ENCODE measurements at places on chromosomes 2 and 18. TPM values are rescaled to one million over a fixed set of nuclear protein-coding genes. Genes with fewer than 3 reads are reported as not detected.

Gene MERTK
- total RNA-seq, result 34.2 TPM

Gene TIGD1
- total RNA-seq, result 2.2 TPM

Gene CCDC85A
- total RNA-seq, result 2.8 TPM

Gene KCNS3
- total RNA-seq, result 3.1 TPM

Gene STARD6
- total RNA-seq, result not detected

Gene TMEM198
- total RNA-seq, result 3.0 TPM

Gene MPP4
- total RNA-seq, result 0.38 TPM

Gene CAPN10
- total RNA-seq, result 22.6 TPM

Gene DSC1
- total RNA-seq, result not detected

Gene RGPD3
- total RNA-seq, result 0.14 TPM

Gene PRKAG3
- total RNA-seq, result 0.23 TPM

Gene EPC2
- total RNA-seq, result 31.6 TPM

Gene CD8B2
- total RNA-seq, result not detected

Gene RAPGEF4
- total RNA-seq, result 6.2 TPM

Gene PCARE
- total RNA-seq, result not detected

Gene ERICH2
- 0.74 TPM for total RNA-seq

Gene EPB41L3
- 82.9 TPM for total RNA-seq

Gene STON1
- total RNA-seq, result 44.7 TPM

Gene PTGR3
- total RNA-seq, result 15.8 TPM

- no peak for DNase-seq
These were observed 9.0 kb upstream of the WNT10A start for GRCh38 chr2:218871345-218872302.

GRCh38 chr2:196336715-196337114 is 165.3 kb upstream of the STK17B start:
- DNase-seq, result no peak

- DNase-seq, result no peak
These were observed 3.7 kb downstream of the MBOAT2 start for GRCh38 chr2:8999797-9000196.

- DNase-seq, result no peak
These were observed 479 bp downstream of the SCN9A start for GRCh38 chr2:166375195-166375735.

GRCh38 chr2:106195456-106195855 is 1.4 kb upstream of the UXS1 start:
- DNase-seq, result no peak

DNA sequence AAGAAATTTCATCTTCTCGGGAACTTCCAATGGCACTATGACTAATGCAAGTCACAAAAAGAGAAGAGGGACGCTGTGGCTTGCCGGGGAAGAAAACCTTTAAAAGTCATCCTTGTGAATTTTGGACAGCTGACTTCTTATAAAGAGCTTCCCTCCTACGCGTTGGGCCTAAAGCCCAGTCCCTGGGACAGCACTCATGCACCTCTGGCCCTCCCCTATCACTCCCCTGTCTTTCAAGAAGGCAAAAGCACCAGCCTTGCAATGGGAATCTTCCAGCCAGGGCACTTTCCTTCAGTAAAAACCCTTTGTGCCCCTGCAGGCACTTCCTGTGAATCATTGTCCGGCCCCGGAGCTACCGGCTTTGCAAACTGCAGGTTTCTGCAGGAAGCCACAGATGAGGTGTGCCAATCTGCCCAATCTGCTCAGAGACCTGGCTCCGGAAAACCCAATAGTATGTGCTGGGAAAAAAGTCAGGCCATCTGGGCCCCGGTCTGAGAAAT is 7.1 kb downstream of the MREG start:
- peak; percentile 81 for DNase-seq

DNA sequence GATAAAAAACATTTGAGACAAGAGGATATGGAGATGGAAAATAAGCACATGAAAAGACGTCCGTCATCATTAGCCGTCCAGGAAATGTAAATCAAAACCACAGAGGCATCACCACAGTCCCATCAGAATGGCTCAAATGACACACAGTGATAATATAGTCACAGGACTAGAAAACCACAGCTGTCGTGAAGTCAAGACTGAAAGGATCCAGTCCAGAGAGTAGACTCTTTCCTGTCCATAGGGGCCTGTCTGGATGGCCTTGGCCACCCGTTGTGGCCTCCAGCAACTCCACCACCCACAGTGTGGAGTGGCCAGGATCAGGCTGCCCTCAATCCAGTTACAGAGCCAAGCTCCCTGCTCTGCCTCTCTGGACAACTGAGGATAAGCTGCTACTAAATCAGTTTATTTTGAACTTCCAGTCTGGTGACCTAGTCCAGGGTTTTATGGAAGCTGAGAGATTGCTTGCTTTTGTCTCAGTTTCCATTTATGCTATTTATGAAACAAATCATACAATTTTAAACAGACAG is 60.4 kb downstream of the RHOB start:
- no peak for DNase-seq

DNA sequence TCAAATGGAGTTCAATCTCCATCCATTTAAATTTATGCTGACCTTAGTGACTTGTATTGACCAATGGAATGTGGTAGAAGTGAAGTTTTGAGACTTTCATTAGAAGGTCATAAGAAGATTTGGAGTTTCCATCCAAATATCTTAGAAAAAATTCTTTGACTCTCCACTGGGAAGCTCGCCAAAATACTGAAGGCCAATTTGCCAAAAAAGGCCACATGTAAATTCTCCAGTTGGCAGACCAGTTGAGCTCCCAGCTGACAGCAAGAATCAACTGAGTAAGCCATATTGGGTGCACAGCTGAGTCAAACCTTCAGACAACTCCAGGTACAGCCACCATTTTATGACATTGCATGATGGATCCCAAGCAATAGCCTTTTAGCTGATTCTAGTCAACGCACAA is 228.3 kb upstream of the SETBP1 start:
- no peak for DNase-seq

DNA sequence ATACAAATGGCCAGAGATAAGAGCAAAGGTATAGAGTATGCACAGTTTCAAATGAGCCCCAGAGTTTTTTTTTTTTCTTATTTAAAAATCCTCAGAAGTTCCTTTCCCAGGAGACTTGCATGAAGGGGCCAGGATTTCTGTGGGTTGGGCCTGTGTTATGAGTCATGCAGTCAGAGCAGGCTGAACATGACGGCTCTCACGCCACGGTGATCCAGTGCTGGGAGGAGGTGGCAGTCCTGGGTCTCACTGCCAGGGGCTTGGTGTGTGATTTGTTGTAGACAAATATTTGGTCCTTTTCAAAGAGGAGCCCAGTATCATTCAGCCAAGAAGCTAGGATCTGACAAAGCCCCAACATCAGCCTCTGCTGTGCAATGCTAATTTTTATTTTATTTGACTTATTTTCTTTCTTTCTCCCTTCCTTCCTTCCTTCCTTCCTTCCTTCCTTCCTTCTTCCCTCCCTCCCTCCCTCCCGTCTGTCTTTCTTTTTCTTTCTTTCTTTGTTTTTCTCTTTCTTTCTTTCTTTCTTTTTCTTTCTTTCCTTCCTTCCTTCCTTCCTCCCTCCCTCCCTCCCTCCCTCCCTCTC is 10.4 kb upstream of the KCNE4 start:
- DNase-seq, result peak; percentile 89

- no peak for DNase-seq
These were observed 54.2 kb downstream of the DLGAP1 start for GRCh38 chr18:4400911-4401310.

GRCh38 chr18:24227977-24228666 is 89.3 kb downstream of the CABYR start:
- DNase-seq, result no peak

DNA sequence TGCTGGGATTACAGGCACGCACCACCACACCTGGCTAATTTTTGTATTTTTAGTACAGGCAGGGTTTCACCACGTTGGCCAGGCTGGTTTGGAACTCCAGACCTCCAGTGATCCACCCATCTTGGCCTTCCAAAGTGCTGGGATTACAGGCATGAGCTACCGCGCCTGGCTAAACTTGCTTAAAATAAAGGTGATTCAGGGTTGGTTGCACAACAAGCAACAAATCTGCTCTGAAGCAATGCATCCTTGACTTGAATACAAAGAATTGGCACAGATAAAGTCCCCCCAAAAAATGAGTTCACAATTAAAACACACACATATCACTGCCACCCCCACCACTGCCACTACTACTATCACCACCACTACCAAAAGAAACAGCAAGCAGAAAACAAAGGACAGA is 34.9 kb downstream of the CCDC88A start:
- DNase-seq, result no peak

- DNase-seq, result no peak
These were observed 253.8 kb downstream of the ATAD2B start for GRCh38 chr2:23673082-23673481.

DNA sequence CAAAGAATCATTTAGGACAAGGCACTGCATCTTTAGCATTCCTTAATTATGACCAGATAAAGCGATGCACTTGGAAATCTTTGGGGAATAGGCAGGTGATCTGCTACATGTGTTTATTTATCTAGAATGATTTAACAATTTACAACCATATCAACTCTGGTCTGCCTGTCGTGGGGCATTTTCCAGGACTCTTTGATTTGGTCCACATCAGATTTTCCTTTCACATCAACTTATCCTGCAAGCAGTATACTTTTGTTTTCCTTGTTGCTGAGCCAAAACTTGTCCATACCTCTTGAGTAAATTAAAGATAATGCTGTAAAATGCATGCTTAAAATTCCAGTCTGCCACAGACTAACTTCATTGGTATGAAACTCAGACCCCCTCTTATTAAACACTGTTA is 312.4 kb upstream of the TCF4 start:
- DNase-seq, result no peak

GRCh38 chr2:11855064-11855760 is 108.8 kb downstream of the LPIN1 start:
- DNase-seq, result no peak

DNA sequence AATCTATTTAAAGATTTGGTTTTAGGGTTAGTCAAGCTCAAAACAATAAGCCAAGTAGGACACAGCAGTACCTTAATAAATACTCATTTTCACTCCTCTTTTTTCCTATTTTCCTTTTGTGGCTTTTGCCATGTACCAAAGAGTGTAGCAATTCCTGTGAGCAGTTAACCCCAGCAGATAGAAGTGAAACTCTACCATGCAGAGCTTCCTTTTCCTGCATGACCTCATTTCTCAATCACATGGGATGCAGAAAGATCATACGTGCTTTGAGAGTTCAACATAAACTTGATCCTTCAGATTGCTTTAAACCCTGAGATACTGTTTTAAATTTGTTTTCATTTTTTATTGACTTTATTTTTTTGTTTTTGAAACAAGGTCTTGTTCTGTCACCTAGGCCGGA is 99.1 kb upstream of the ARHGAP15 start:
- no peak for DNase-seq

GRCh38 chr2:38442643-38443541 is 65.8 kb upstream of the ATL2 start:
- DNase-seq, result peak; percentile 28

Measured in posterior vena cava (tissue), 2 donors.